ENCODE measurements at places on chromosomes 6 and 20.

DNA sequence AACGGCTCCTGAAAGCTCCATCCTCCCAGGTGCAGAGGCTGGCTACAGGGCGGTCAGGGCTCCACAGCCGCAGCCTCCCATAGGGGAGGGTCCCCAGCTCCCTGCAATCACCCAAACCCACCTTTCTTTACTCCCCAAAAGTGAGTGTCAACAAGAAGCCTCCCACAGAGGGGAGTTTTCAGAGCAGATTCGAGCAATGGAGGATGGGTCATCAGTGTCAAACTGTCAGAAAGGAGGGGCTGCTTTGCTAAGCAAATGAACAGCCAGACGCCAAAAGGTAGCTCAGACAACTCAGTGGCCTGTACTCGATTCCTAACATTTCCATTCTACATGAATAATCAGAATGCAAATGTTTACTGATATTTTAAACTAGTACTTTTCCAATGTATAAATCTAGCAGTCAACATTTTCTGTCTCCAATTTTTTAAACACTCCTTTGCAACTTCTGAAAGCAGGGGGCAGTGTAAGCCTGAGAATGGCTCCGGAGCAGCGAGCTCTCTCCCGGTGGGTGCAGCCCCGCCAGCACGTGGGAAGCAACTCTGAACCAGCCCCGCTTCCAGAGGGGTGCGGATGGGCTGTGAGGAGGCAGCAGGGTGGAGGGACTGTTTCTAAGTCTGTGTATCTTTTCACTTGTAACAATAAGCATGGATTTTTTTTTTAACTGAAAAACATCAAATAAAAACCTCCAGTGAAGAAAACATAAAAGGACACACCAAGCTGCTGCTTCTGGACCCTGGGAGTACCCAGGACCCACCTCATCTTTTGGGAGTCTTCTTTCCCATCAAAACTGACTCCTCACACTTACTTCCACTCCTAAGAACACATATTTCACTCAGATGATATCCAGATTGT is 54.9 kb downstream of the TAF4 start:
- no peak for DNase-seq

DNA sequence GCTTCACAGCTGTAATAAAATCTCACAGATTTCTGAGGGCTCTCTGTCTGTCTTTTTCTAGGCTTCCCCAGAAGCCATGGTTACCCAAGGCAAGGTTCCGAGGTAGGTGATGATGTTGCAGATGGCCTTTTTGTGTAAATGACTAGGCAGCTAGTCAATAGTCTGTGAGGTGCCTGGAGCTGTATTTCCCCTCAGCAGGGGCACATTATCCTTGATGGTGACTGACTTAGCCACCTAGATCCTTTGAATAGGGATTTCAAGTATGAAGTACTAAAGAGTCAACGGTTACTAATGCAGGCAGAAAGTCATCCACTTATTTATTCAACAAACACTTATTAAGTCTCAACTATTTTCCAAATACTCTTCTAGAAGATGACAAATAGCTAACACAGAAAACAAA is 49.3 kb upstream of the L3MBTL3 start:
- no peak for DNase-seq

- no peak for DNase-seq
Measured at GRCh38 chr6:6943421-6943820, 164.3 kb upstream of the RREB1 start.

DNA sequence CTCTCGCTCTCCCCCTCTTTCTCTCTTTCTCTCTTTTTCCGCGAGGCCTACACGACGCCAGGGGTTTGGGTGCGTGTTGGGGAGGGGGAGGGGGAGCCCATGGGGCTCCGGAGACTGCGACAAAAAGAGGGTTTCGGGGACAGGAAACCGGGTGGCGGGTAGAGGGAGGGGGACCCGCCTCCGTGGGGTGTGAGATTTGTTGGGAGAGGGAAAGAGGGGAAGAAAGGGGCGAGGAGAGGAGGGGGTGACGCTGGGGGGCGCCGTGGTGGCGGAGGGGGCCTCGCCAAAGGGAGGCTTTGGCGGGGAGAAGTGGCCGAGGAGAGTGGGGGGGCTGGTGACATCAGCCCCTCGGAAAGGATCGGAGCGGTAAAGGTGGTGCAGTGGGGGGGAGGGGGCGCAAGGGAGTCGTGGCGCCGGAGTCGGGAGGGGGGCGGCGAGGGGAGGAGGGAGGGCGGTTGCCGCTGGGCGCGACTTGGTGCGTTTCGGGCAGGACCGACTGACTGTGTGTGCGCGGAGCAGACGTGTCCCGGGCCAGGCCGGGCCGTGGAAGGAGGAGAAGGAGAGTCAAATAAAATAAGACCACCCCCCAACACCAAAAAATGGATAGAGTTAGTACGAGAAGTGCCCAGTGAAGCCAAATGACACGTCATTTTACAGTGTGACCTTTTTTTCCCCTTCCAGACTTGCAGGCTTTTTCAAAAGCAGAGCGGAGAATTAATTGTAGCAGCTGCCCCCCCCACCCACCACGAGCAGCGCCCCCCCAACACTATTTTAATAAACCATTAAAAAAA is 39.8 kb downstream of the GNAS start:
- no peak for DNase-seq

- DNase-seq, result no peak
Measured at GRCh38 chr6:37029249-37029971, 24.0 kb downstream of the FGD2 start.

- DNase-seq, result no peak
Measured at GRCh38 chr6:145036236-145036635, 699.1 kb downstream of the EPM2A start.

DNA sequence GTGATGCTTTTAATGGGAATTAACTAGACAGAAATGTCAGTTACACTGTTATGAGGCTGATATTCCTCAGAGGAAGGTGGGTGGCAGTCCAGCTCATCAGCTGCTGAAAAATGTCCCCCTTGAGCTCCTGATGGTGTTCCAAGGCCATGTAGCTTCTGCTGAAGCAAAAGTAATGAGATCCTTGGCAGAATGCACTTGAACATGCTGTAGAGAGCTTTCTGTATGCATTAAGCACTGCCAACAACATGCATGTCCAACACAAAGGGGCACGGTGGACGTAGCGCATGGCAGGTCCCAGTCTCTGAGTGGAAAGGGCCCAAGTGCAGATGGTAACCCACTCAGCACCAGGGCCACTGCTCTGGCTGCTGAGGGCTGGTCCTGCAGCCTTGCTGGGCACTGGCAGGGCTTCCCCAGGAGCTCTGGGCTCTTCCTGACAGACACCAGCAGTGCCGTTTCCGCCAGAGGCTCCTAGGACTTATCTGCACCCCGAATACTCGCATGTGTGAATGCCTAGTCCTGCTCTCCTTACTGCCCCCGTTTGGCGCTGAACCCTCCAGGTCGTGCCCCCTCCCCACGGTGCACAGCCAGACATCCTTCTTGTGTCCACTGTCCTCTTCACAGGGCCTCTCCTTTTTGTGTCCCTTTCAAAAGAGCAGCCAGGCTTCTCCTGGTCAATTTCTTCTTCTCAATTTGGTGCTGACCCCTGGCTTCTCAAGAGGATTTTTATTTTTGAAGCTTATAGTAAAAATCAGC is 18.6 kb upstream of the SYNDIG1 start:
- no peak for DNase-seq

DNA sequence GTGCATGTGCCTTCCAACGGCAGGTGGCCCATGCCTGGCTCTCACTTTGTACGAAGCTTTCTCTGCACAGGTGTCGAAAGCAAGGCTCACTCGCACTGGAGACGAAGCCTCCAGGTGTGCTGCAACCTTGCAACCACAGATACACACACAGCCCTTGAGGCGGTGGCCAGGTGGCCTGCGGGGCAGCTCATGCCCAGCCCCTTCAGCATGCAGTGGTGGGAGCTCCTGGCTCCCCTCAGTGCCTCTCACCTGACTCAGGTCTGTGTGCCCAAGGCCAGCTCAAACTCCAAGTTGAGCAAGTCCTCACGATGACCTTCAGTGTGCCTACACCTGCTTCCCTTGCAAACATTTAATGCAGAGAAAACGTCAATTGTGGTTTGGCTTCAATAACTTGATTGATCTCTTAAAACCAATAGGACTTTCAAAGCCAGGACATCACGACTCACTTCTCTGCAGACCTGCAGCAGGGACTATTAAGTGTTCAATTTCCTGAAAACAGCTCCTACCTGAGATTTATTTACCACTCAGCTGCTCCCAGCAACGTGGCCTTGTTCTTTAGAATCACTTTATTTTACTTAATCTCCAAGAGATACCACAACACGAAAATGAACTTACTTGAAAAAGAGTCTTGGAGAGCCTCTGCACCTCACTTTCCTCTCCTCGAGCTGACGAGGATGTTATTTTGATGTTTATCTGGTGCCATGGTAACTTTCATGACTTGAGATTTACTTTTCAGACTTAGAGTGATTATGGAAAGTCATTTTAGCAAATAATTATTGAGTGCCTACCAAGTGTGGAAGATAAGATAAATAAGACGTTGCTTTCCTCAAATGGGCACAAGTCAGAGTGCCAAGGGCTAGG is 86.3 kb downstream of the SLC22A23 start:
- no peak for DNase-seq

- no peak for DNase-seq
Measured at GRCh38 chr6:126056355-126057004, 70.1 kb downstream of the TRMT11 start.

DNA sequence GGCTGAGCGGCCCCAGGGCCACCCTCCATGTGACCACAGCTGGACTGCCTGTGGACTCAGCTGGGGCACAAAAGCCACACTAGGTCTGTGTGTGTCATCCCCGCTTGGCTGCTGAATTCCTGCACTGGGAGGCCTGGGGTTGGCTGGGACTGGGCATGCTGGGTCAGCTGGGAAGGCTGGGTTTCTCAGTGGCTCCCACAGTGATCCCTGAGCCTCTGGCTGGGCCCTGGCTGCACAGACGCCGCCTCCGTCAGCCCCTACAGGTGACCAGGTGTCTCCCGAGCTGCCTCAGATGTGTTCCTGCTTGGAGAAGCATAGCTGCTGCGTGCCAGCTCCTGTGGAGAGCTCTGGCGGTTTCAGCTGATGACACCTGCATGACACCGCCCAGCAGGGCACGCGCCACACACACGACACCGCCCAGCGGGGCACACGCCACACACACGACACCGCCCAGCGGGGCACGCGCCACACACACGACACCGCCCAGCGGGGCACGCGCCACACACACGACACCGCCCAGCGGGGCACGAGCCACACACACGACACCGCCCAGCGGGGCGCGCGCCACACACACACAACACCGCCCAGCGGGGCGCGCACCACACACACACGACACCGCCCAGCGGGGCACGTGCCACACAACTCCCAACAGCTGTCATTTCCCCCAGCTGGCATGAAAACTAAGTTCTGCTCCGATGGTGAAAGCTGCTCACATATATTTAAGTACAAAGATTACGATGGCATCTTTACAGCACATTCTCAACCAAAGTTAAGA is 88.8 kb downstream of the TAF4 start:
- DNase-seq, result no peak

DNA sequence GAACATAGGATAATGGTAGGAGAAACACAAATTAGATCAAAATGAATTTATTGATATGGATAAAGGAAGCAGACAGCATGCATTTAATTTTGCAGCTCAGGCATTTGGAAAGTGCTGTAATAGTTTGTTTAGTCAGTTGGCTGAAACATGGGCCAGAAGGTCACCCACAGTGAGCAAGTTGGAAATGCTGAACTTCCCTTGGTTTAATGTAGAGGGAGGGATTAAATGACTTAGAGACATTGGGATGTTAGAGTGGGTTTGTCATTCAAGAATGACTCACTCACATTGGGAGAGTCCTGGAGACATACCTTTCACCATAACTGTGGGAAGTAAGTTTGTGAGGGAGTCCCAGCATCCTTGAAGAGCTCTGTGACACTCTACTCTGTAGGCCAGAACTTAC is 231.5 kb upstream of the PLCB4 start:
- no peak for DNase-seq

GRCh38 chr6:136330634-136331033 is 41.0 kb upstream of the BCLAF1 start:
- DNase-seq, result no peak

- no peak for DNase-seq
Measured at GRCh38 chr6:1616701-1617463, 7.2 kb downstream of the FOXC1 start.

- no peak for DNase-seq
Measured at GRCh38 chr6:121932076-121932991, 467.1 kb upstream of the HSF2 start.

GRCh38 chr20:21214431-21214830 is 88.5 kb downstream of the KIZ start:
- no peak for DNase-seq

DNA sequence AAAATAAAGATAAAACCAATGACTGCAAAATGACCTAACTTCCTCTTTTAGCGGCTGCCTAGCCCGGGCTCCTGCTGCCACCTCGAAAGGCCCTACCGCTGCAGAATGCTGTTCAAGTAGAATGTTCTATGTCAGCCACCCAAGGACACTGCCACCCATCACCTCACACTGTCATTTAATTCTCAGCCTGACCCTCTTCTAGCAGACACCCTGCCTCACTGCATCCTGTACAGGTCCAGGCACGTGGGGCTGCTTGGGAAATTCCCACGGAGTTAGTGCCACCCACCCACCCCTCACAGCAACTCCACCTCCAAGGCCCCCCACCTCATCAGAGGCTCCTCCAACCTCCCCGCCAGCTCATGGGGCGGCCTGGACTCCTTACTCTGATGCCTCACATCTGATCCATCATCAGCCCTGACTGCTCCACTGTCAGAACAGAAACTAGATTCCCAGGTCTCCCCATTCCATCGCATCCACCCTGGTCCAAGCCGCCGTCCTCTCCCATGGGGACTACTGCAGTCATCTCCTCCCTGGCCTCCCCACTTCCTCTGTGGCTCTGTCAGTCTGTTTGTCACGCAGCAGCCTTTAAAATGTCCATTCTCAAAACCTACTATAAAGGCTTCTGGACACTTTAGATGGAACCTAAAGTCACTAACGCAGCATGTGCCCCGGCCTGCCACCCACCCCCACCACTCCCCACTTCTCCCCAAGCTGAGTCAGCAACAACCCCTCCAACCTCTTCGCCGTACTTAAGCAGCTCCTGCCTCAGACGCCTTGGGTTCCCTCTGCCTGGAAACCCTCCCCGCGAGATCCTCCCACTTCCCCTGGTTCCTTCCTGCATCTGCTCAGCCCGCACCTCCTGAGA is 17.0 kb downstream of the NFATC2 start:
- no peak for DNase-seq

- no peak for DNase-seq
Measured at GRCh38 chr6:135306740-135307420, 125.8 kb downstream of the MYB start.

DNA sequence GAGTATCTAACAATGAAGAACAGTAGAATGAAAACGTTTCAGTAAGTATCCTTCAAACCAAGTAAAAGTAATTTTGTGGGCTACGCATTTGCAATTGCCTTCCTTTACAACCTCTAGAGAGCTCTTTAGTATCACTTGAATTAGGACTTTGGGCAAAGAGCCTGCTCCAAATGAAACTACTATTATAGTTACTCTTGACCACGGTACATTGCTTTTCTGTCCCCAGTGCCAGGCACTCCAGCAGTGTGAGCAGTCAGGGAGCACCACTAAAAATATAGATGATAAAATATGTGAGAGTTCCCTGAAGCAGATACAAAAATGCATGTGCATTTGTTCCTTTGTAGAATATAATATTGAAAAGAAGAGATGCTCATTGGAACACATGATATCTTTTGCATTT is 450.1 kb upstream of the MANEA start:
- DNase-seq, result no peak

GRCh38 chr6:38715016-38715689 is at the start of gene DNAH8:
Gene DNAH8 (plus strand): TSS chr6:38715311. CDS start chr6:38722810, 7,499 bp downstream.
- no peak for DNase-seq

All from vagina (tissue), 2 donors.